ENCODE measurements at places on chromosomes 7 and 10. TPM values are rescaled to one million over a fixed set of nuclear protein-coding genes. Genes with fewer than 3 reads are reported as not detected.

The LBX1 gene
- not detected for total RNA-seq

The GPAM gene
- 6.3 TPM for total RNA-seq

The PNLIPRP3 gene
- not detected for total RNA-seq

The FAM237B gene
- not detected for total RNA-seq

The RBM20 gene
- not detected for total RNA-seq

The GLI3 gene
- not detected for total RNA-seq

The GHRHR gene
- not detected for total RNA-seq

The RAPGEF5 gene
- total RNA-seq, result not detected

The HABP2 gene
- not detected for total RNA-seq

The TSPAN14 gene
- total RNA-seq, result 153 TPM

The TMEM139 gene
- 0.61 TPM for total RNA-seq

The CALCR gene
- not detected for total RNA-seq

GRCh38 chr7:79176859-79177477 is 276.5 kb downstream of the MAGI2 start:
- no peak overlapping the region for H3K4me3 ChIP-seq
- H3K27ac ChIP-seq, result no peak overlapping the region
- no peak for DNase-seq
- H3K27me3 ChIP-seq, result no peaks in the 10 kb centered on the region

GRCh38 chr7:2665359-2665791 is 22.6 kb upstream of the AMZ1 start:
- no peak overlapping the region for H3K4me3 ChIP-seq
- no peak for DNase-seq
- no peaks in the 10 kb centered on the region for H3K4me1 ChIP-seq
- no peak overlapping the region for H3K27ac ChIP-seq
- no peaks in the 10 kb centered on the region for H3K36me3 ChIP-seq

- H3K36me3 ChIP-seq, result no peaks in the 10 kb centered on the region
- no peaks in the 10 kb centered on the region for H3K4me1 ChIP-seq
- no peaks in the 10 kb centered on the region for H3K27me3 ChIP-seq
- no peak for DNase-seq
- H3K27ac ChIP-seq, result no peak overlapping the region
Measured at GRCh38 chr7:125516194-125516593, 586.6 kb upstream of the POT1 start.

GRCh38 chr10:6569259-6569658 is 10.8 kb downstream of the PRKCQ start:
- H3K27me3 ChIP-seq, result no peaks in the 10 kb centered on the region
- DNase-seq, result no peak
- H3K4me3 ChIP-seq, result no peak overlapping the region
- peaks cover 98% of the 10 kb centered on the region for H3K4me1 ChIP-seq
- H3K27ac ChIP-seq, result peak overlapping the region; percentile 3

- H3K27ac ChIP-seq, result peak overlapping the region; percentile 64
- H3K36me3 ChIP-seq, result no peaks in the 10 kb centered on the region
- peaks cover 99% of the 10 kb centered on the region for H3K4me1 ChIP-seq
- peak overlapping the region; percentile 8 for H3K4me3 ChIP-seq
- peak; percentile 66 for DNase-seq
- no peaks in the 10 kb centered on the region for H3K27me3 ChIP-seq
Measured at GRCh38 chr10:22630234-22631174, 83.9 kb downstream of the PIP4K2A start.

- H3K27ac ChIP-seq, result no peak overlapping the region
- no peaks in the 10 kb centered on the region for H3K36me3 ChIP-seq
Measured at GRCh38 chr7:106042196-106042611, 69.9 kb downstream of the SYPL1 start.

DNA sequence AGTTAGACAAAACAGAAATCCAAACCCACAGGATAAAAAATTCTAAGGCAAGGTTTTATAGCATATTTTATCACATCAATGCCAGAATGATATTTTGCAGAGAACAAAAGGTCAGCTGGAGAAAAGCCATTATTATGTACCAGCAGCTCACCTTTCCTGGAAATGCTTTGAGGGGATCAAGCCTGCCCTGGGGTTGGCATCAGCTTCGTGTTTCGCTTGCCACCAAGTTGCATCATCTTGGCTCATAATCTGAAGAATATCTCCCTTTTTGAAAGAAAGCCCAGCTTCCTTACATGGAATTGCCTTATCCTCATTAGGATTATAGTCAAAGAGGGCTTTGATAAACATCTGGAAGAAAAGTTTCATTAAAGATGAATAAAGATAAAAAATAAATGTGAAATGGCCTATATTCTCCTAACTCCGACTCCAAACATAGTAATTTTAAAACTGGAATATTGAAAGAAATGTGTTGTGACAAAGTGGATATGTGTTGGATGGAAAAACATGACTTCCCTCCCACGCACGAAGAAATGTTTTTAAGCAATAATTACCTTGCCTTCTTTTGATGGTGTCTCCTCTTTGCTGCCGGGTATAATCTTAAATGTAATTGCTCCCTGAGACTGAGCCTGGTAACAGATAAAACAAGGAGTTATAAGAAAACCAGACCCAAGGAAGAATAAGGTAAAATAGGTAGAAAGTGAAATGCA is 121.3 kb upstream of the ODAD2 start:
- no peaks in the 10 kb centered on the region for H3K27me3 ChIP-seq
- no peak overlapping the region for H3K4me3 ChIP-seq
- H3K4me1 ChIP-seq, result no peaks in the 10 kb centered on the region
- no peak overlapping the region for H3K27ac ChIP-seq

DNA sequence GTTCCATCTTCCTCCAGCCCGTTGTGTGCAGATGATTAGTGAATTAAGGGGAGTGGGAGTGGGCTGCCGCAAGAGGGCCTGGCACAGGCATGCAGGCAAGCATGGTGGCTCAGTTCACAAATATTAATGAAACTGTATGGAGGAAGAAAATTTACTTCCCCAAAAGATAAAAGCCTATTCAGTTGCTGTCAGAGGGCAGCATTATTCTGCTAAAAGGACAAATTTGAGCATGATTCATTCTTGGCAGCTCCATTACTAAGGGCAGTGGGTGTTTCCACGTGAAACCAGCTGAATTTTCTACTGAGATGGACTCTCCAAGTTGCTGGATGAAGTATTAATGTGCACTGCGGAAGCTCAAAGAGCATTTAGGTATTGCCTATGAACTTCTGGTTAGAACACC is 90.9 kb upstream of the WDR11 start:
- no peak overlapping the region for H3K27ac ChIP-seq
- no peaks in the 10 kb centered on the region for H3K4me1 ChIP-seq
- H3K4me3 ChIP-seq, result no peak overlapping the region

DNA sequence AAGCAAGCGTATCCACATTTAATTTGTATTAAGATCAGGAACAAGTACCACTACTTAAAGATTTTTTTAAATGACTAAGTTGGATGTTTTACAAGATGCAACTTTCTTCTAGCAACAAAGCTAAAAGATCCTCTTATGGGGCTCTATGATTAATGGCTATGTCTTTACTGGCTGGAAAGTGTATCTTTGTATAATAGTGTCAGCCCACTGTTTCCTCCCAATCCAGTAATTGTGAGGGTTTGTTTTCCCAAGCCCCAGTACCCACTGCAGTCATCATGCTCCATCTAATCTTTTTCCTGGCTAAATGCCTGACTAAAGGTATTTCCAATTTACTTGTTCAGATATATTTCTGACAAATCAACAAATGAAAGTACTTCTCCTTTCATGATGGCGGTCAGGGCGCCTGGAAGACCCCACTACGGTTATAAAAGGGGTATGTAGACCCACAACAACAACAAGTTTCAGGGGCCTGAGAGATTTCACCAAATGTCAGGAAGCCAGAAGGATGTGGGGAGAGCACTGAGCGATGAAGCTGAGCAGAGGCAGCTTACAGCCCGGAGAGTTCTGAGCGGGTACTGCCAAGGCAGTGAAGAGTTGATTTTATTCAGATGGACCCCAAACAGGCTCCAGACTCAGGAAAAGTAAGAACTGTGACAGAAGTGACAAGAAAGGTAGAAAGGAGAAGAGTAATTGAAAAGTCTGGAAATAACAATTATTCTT is 222.6 kb upstream of the KLF14 start:
- H3K27me3 ChIP-seq, result no peaks in the 10 kb centered on the region
- H3K4me3 ChIP-seq, result peak overlapping the region; percentile 51
- no peaks in the 10 kb centered on the region for H3K36me3 ChIP-seq
- H3K4me1 ChIP-seq, result peaks cover 93% of the 10 kb centered on the region

- H3K36me3 ChIP-seq, result no peaks in the 10 kb centered on the region
- no peak overlapping the region for H3K4me3 ChIP-seq
- no peak overlapping the region for H3K27ac ChIP-seq
Measured at GRCh38 chr10:126950401-126951105, 45.3 kb downstream of the DOCK1 start.

GRCh38 chr10:70355051-70356021 is 27.1 kb downstream of the LRRC20 start:
- H3K4me3 ChIP-seq, result no peak overlapping the region
- H3K36me3 ChIP-seq, result no peaks in the 10 kb centered on the region
- no peaks in the 10 kb centered on the region for H3K27me3 ChIP-seq
- H3K27ac ChIP-seq, result no peak overlapping the region
- peaks cover 11% of the 10 kb centered on the region for H3K4me1 ChIP-seq

- H3K27ac ChIP-seq, result no peak overlapping the region
- no peaks in the 10 kb centered on the region for H3K36me3 ChIP-seq
- H3K27me3 ChIP-seq, result no peaks in the 10 kb centered on the region
Measured at GRCh38 chr7:55043691-55044370, 25.0 kb downstream of the EGFR start.

DNA sequence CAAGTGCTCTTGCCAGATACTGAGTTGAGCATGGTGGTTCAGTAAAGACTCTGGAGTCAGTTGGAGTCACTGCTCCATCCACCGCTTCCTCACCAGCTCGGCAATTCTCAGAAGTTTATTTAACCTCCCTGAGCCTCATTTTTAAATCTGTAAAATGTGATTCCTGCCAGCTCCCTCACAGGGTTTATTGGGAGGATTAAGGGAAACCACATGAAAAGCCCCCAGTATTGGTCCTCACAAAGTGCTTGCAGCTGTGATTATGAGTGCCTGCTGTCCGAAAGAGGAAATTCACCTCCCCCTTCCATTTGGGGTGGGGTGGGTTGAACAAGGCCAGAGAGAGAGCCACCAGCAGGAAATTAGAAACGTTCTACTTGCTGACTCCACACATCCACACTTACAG is 99.0 kb downstream of the AOAH start:
- peaks cover 10% of the 10 kb centered on the region for H3K4me1 ChIP-seq
- no peaks in the 10 kb centered on the region for H3K27me3 ChIP-seq
- H3K36me3 ChIP-seq, result no peaks in the 10 kb centered on the region

- H3K4me3 ChIP-seq, result no peak overlapping the region
- H3K27ac ChIP-seq, result no peak overlapping the region
- H3K4me1 ChIP-seq, result no peaks in the 10 kb centered on the region
- no peaks in the 10 kb centered on the region for H3K36me3 ChIP-seq
Measured at GRCh38 chr7:17209101-17209500, 89.4 kb upstream of the AHR start.

DNA sequence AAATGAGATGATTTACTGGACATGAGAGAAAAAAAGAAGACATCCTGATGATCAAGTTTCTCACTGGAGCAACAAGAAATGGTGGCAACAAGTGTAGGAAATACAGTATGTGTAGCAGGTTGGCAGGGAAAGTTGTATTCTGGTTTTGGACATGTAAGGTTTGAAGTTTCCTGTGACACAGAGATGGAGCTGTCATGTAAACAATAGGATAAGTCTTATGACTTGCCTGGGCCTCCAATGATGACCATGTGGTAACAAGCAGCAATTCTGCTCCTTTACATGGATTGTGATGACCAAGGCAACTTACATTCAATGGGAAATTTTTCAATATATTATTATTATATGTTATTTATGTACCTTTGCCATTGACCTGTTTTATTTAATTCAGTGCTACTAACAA is 125.4 kb downstream of the KMT2E start:
- no peaks in the 10 kb centered on the region for H3K4me1 ChIP-seq
- H3K36me3 ChIP-seq, result peaks cover 9% of the 10 kb centered on the region
- no peak overlapping the region for H3K4me3 ChIP-seq
- H3K27ac ChIP-seq, result no peak overlapping the region
- no peaks in the 10 kb centered on the region for H3K27me3 ChIP-seq

- H3K4me1 ChIP-seq, result no peaks in the 10 kb centered on the region
- H3K4me3 ChIP-seq, result no peak overlapping the region
- H3K27me3 ChIP-seq, result no peaks in the 10 kb centered on the region
- no peaks in the 10 kb centered on the region for H3K36me3 ChIP-seq
Measured at GRCh38 chr10:86813101-86813500, 56.7 kb downstream of the BMPR1A start.

All from CD4-positive, alpha-beta memory T cell (primary cell).